Dermis microvascular lymphatic vessel endothelial cell (primary cell): ENCODE measurements at places on chromosomes 3 and 15. TPM values are rescaled to one million over a fixed set of nuclear protein-coding genes. Genes with fewer than 3 reads are reported as not detected.

RASGRP1 gene
- 0.13 and 0.26 TPM in 2 replicates for total RNA-seq

- DNase-seq = no peak
Observed at GRCh38 chr3:192887701-192888100, 30.0 kb downstream of the MB21D2 start.

GRCh38 chr3:15778332-15778858 lies 19.4 kb downstream of the ANKRD28 start:
- DNase-seq = no peak

SEMA5B gene
- total RNA-seq = under 0.01 and 0.13 TPM in 2 replicates

- no peak for DNase-seq
Observed at GRCh38 chr3:117586161-117586560, 876.6 kb downstream of the TUSC7 start.

DNA sequence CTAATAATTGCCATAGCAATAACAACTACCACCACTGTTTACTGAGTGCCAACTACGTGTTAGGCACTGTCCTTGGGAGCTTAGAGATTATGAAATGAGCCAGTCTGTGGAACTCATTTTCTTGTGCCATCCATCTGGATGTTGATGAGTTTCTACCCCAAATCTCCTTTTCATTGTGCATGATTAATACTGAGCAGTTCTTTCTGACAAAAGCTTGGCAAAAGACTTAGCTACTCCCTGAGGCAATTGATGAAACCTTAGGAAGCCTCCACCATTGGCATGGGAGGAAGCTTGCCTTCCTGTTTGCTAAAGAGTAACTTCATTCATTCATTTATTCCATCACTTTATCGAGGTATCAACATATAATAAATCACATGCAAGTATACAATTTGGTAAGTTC lies 39.8 kb downstream of the PRICKLE2 start:
- no peak for DNase-seq

TICRR gene
- total RNA-seq = 1.5 and 2.7 TPM in 2 replicates

GRCh38 chr3:67388738-67389137 lies 265.7 kb downstream of the SUCLG2 start:
- no peak for DNase-seq

DNA sequence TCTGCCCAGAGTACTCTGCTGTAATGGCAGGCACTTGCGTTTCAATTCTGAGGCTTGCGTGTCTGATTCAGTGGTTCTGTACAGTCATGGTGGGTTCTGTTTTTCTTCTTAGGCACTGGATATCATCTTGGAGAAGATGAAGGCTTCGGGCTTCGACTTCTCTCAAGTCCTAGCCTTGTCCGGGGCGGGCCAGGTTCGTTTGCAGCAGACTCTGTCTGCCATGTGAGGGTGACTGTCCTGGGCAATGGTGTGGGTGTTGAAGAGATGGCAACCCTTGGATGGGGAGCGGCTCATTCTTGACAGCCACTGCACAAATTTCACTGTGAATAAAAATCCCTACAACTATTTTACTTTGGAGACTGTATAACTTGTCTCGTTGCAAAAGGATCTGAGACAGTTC lies 16.2 kb downstream of the XYLB start:
- no peak for DNase-seq

DNA sequence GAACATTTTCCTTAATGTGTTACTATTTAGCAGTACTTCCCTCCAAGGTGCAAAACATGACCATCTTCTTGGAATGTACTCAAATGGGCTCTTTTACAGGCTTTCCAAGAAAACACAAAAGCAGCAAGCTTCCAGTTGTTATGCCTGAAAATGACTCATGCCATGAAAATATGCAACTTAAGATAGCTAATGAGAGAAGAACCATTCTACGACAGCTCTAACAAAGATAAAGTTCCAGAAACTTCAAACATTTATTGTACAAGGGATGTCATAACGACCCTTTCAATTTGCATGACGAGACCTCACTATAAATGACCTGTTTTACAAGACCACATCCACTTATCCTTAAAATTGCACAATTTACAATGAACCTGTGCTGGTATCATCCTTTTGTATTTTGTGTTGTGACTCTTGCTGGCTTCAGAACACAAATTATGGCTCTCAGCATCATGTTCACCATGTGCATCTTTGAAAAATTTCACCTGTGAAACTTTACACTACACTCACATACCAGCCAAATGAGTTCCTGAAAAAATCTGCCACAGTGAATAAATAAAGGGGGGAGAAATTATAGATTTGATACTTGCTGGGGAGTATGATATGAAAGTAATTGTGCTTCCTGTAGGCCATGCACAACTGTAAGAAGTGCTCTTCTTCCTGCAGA lies 433.7 kb downstream of the MAGI1 start:
- DNase-seq = no peak

- peak; percentile 83 for DNase-seq
Observed at GRCh38 chr3:170520996-170521395, 64.9 kb downstream of the SLC7A14 start.

DNA sequence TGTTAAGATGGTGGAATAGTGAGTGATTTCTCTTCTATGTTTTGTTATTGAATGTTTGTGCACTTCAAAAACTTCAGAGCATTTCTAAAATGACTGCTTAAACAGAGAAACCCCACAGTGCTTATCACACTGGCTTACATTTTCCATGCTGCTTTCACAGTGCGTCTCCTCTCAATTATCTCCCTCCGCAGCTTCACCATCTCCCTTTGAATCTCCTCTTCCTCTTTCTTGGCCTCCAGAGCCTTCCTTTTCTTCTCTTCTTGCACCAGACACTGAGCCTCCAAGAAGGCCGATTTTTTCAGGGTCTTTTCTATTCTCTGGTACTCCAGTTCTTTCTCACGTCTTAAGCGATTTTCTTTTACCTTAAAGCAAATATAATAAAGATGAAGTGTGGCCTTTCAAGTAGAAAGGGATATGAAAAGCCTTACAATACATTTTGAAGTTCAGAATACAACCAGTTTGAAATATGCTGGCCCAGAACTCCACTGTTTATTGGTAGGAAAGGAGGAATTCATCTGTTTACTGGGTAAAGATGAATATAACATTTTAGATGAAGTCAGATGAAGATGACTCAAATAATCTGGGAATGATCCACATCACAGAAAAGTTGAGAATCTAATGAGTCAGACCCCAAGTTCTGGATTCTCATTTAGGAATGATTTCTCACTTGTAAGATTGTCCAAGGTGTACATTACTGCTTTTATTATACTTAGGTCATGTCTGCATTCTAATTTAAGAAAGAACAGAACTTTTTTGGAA lies 21.4 kb downstream of the CCDC191 start:
- DNase-seq = no peak

SV2B gene
- 0.64 and 2.0 TPM in 2 replicates for total RNA-seq

HPS3 gene
- 10.9 and 12.1 TPM in 2 replicates for total RNA-seq

- DNase-seq = no peak
Observed at GRCh38 chr15:61049934-61050333, 179.2 kb downstream of the RORA start.

DNA sequence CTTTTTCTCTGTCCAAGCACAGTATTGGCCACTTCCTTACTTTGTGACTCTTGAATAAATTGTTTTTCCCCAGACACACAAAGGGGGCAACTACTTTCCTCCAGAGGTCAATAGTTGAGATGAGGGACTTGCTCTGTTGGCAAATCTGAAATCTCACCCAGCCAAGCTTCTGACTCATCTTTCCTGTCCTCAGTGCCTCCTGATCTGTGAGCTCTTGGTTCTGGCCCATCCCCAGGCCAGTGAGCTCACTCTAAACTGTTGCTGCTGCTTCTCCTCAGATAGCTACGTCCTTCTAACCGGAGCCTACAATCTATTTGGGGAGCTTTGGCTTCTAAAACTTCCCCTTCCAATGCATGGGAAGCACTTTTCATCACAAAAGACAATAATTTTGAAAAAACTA lies 50.0 kb upstream of the NMD3 start:
- DNase-seq = peak; percentile 89

COLQ gene
- 0.39 and 1.9 TPM in 2 replicates for total RNA-seq

- DNase-seq = no peak
Observed at GRCh38 chr3:25503898-25504301, 75.8 kb downstream of the RARB start.

DNA sequence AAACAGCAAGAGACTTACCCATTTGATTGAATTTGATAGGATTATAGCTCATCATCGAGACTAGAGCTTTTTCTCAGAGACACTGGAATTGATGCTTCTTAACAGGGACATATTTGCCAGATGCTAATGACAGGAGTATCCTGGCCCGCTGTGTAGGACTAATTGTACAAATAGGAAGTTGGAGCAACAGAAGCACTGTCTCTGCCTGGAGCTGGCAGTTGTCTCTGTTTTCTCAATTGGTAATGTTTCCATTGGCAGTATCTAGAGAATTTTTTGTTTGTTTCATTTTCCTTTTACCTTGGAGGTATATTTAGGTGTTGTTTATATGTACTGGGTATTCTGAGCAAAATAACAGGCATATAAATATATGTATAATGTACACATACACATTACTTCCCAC lies 8.9 kb upstream of the PCOLCE2 start:
- no peak for DNase-seq

SMAD6 gene
- total RNA-seq = 7.1 and 7.5 TPM in 2 replicates

- DNase-seq = no peak
Observed at GRCh38 chr15:90051874-90052273, 50.4 kb downstream of the IDH2 start.

DNA sequence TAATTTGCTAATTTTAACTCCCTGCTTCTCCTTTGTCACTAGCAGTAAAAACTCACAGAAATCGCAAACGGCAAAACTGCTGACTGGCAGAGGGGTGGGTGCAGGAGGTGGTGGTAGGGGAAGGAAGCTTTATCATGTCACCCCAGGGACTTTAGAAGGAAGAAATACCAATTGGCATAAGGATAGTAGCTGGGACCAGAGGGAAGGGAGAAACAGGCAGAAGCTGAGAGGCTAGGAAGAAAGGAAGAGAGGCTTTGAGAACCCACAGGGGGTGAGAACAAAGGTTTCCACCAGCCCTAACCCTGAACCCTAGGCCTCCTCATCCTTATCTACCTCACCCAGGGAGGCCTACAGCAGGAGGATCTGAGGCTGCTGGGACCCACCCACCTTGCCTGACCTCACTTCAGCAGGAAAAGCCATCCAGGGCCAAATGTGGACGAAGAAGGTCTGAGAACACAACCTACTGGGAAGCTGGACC lies 10.7 kb downstream of the ITGB5 start:
- no peak for DNase-seq

GRCh38 chr3:65153850-65154512 lies 466.2 kb upstream of the ADAMTS9 start:
- no peak for DNase-seq

DNA sequence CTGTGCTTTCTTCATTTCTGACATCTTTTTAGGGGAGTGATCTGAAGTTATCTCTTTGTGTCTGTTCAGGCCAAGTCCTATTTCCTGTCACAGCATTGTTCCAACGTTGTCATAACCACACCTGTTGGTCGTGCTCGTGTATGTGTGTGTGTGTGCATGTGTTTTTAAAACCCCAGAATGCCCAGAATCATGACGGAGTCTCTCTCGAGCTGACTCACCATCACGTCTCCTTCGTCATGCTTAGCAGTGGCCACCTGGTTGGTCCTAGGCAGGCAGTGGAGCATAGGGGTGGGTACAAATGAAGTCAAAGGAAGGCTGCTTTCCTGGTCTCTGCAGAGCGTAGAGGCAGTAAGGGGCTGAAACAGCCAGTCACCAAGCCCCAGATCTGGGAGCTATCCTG lies 126.8 kb upstream of the ABHD17C start:
- peak; percentile 42 for DNase-seq

FAM107A gene
- 0.76 and 1.2 TPM in 2 replicates for total RNA-seq

- DNase-seq = no peak
Observed at GRCh38 chr3:79490165-79491028, 277.4 kb downstream of the ROBO1 start.

- DNase-seq = no peak
Observed at GRCh38 chr15:62301993-62302675, 137.0 kb upstream of the C2CD4B start.

DNA sequence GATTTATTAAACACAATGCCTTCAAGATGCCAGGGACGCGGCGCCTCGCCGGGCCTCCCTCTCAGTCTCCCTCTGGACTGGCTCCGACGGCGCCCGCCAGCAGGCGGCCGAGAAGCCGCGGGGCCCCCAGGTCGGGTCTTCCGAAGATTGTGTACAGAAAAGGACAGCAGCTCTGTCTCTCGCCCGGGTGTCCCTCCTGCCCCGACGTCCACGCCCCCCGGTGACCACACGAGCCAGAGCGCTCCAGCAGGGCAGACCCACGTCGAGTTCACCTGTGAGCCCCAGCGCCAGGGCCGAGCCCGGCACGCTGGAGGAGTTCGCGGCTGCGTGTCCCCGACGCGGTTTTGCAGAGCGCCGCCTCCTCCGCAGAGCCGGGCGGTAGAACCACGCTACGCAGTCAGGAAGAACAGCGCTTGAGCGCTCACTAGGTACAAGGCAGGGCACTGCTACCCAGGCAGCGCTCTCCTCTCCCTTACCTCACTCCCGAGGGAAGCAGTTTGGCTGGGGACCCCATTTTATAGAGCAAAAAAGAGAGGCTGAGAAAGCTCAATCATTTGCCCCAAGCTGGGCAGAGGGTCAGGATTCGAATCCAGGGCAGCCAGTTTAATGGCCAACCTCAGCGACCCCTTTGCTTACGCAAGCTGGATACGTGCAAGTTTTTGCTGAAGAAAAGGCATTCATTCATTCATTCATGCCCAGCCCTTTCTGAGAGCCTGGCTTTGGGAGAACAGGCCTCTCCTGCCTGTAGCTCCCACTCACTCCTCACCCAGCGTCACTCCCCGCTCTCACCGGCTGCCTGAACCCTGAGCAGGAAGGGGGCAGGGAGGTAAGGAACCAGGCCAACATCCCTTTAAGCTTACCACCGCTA lies 3.0 kb upstream of the TLE3 start:
- peak; percentile 70 for DNase-seq

PLA2G4E gene
- total RNA-seq = not detected in 2 replicates

FAM131A gene
- total RNA-seq = 25.2 and 43.9 TPM in 2 replicates

SHC4 gene
- total RNA-seq = 0.25 and 0.51 TPM in 2 replicates

- no peak for DNase-seq
Observed at GRCh38 chr3:57818772-57819171, 62.7 kb downstream of the SLMAP start.

HOMER2 gene
- under 0.01 TPM in 2 replicates for total RNA-seq

DNA sequence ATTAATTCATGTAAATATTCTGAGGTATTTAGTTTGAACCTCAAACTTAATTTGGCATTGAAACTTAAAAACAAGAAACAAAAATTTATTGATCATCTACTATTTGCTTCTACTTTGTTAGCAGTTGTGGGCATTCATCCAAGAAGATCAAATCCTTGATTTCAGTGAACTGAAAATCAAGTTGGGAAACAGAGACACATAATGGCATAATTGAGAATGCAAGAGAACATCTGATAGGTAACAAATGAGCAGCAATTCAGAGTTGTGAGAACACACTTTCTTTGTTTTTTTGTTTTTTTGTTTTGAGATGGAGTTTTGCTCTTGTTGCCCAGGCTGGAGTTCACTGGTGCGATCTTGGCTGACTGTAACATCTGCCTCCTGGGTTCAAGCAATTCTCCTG lies 33.9 kb upstream of the MED12L start:
- DNase-seq = no peak

- no peak for DNase-seq
Observed at GRCh38 chr15:92277776-92278175, 115.9 kb upstream of the ST8SIA2 start.

- DNase-seq = no peak
Observed at GRCh38 chr3:185561374-185561943, 9.1 kb upstream of the LIPH start.

C3orf49 gene
- total RNA-seq = not detected in 2 replicates
